ENCODE measurements at places on chromosomes 4 and X.

GRCh38 chr4:124202099-124202498 lies 510.4 kb downstream of the ANKRD50 start:
- no peak for DNase-seq

DNA sequence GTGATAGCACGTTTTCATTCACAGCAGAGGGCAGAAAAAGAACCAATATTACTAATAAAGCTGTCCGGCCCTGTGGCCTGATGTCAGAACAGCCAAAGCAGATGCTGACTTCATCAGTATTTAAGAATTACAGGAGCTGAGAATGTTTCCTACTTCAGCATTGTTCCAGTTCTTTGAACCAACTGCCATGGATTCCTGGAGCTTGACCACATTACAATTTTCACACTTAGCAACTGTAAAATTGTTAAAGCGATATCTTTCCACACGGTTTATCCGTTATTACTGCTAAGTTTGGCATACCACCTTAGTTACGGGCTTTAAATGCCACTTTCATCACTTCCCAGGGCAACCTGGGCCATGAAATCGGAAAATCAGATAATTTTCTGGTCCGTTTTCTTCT lies 118.2 kb downstream of the EPHA5 start:
- DNase-seq = no peak

- peak; percentile 64 for DNase-seq
Measured at GRCh38 chr4:10554694-10555093, 97.5 kb upstream of the ZNF518B start.

DNA sequence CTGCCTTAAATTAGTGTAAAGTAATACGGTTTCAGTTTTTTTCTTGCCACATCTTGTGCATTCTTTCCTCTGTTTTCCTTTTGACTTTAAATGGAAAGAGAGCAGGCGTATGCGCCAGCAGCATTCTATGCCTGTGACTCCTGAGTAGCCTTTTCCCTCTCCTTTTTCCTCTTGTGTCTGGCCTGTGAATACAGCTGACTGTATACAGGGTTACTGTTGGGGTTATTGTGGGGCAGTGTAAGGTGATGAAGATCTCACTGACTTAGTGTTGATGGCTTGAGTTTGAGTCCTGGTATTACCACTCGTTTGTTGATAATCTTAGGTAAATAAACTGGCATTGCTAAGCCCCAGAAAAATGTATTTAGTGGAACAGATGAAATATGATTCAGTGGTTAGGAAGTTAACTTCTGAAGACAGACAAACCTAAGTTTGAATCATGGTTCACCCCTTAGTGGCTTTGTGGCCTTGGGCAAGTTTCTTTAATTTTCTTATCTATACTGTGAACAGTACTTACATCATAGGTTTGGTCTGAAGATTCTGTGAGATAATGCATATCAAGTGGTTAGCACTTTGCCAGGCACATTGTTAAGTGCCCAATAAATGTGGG lies 105.1 kb downstream of the FNIP2 start:
- DNase-seq = no peak

GRCh38 chr4:129138810-129139496 lies 43.0 kb downstream of the C4orf33 start:
- no peak for DNase-seq

- DNase-seq = peak; percentile 36
Measured at GRCh38 chrX:18390941-18391538, 34.4 kb upstream of the CDKL5 start.

- DNase-seq = no peak
Measured at GRCh38 chr4:63717384-63717783, 691.9 kb downstream of the TECRL start.

GRCh38 chr4:153683763-153684181 lies 308 bp upstream of the TLR2 start:
- no peak for DNase-seq

- DNase-seq = no peak
Measured at GRCh38 chr4:7158081-7158750, 34.1 kb upstream of the SORCS2 start.

DNA sequence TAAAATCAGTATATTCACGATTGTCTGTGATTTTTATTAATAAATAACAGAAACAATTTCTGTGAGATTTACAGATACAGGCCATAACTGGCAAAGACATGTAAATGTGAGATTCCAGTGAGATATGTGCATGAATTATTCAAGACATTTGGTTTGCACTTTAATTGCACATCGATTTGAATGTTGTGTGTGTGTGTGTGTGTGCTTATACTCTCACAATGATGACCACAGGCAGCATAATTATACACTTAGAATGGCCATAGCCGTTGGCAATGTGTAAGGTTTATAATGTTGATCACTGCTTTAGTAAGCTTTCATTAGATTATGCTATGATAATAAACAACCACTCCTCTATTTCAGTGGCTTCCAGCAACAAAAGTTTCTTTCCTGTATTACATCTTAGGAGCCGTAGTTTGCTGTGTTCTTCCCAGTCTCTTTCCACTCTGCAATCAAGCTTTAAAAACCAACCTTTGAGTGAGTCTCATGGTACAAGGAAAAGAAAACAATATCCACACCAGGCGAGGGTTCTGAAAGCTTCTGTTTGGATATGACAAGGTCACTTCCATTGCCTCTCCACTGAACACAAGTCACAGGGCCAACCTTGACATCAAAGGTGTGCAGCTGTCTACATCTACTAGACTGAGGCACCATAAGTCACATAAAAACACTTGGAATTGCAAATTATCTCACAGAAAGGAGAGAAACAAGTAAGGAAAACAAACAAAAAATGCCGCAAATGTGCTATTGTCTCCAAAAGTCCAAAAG lies 897.7 kb downstream of the RAB28 start:
- peak; percentile 54 for DNase-seq

DNA sequence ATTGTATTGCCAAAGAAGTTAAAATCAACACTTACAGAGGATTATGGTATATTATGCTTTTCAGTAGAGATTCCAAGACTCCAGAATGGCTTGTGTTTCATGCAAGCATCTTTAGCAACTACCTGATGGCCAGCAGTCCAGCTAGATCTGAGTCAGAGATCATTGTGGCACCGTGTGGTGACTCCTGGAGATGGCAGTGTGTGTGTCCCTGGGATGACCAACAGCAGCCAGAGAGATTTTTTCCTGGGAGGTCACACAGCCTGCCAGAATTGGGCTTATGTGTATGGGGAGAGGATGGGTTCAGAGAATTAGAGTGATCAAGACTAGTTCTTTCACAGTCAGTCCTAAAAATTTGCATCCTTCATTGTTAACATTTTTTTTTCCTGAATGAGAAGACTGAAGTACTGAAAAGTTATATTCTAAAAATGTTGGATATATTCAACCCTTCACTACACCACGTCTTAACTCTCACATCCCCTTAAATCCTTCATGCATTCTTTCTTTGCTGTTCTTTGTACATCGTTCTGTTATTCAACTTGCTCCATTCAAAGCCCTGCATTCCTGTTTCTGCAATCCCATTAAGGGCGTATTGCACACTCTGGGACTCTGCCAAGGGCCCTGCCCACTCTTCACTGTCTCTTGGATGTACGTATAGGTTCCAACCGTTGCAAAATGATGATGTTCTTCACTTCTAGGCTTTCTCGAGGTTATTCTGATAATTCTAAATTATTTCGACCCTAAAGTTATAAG lies 12.4 kb downstream of the TENM3 start:
- DNase-seq = no peak

- DNase-seq = no peak
Measured at GRCh38 chr4:188287169-188287894, 148.1 kb downstream of the TRIML1 start.

DNA sequence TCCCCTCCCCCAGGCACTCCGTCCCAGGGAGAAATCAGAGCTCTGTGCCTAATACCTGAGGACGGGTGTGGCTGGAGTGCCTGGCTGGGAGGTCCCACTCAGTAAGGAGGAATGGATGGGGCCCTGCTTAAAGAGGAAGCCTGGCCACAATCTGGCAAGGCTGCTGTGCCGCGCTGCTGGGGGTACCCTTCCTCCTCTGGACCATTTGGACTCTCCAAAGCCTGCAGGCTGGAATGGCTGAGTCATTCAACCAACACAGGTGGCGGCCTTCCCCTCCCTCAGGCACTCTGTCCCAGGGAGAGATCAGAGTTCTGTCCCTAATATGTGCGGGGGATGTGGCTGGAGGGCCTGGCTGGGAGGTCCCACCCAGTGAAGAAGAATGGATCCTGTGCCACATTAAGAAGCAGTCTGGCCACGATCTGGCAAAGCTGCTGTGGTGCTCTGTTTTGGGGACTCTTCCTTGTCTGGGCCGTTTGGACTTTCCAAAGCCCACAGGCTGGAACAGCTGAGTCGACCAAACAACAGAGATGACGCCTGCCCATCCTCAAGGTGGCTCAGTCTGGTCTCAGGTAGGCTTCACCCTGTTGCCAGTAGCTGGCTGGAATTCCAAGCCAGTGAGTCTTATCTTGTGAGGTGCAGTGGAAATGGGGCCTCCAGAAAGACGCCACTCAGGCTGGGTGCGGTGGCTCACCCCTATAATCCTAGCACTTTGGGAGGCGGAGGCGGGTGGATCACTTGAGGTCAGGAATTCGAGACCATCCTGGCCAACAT lies 127.3 kb upstream of the HUWE1 start:
- DNase-seq = no peak
